Tibial nerve (tissue), 4 donors: ENCODE measurements at places on chromosomes 5 and 9. TPM values are rescaled to one million over a fixed set of nuclear protein-coding genes. Genes with fewer than 3 reads are reported as not detected.

DNA sequence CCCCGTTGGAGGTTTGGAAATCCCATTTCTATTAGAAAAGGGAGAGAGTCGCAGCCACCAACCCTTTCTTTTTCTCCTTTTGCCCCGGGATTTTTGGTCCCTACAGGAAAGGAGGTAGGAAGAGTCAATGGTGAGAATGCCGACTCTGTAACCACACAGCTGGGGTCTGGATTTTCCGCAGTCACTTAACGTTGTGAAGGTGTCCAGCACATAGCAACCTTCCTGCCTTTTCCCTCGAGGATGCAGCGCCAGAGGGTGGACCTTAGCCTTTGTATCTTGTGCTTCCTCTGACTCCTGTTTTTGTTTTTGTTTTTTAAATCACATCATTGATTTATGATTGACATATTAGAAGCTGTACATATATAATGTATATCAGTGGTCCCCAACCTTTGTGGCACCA is 41.4 kb downstream of the TLR4 start:
- H3K27ac ChIP-seq = no peak overlapping the region
- peaks cover 4% of the 10 kb centered on the region for H3K4me1 ChIP-seq
- no peak for DNase-seq
- H3K36me3 ChIP-seq = no peaks in the 10 kb centered on the region
- no peaks in the 10 kb centered on the region for H3K27me3 ChIP-seq

DNA sequence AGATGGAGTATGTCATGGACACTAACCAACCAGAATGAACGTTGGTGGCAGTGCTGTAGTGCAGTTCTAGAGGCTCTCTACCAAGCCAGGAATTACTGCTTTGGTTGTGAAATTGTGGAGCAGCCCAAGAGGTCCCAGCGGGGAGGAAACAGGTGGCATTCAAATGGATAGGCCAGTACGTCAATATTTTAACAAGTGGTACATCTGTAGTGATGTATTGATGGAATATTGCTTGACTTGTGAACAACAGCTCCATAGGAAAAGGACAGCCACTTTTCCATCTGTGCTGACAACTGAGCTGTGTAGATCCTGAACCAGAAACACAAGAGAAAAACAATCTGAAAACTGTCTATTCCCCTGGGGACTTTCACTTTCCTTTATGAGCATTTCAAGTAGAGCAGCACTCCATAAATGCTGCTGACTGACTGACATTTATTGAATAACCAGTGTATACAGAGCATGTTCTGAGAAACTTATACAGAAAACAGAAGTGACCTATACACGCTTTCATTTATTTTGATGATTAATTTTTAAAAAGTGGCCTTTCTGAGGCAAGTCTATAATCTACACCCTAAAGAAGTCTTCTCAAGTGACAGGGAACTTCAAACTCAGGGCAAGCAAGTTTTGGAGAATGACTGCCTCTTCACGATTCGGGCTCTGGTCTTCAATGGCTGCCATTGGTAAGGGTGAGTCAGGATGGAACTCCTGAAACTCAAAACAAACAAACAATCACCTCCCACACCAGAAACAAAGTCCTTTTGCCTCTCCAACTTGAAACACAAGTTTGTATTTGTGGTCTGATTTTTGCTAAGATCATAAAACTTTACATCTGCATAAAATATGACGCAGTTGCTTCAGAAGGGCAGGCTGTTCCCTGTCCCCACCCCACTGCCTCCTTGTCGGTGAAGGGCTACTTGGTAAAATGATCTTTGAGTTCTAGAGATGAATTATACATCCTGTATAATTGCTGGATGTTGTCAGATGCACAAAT is 362.4 kb downstream of the NDUFS4 start:
- H3K27me3 ChIP-seq = no peaks in the 10 kb centered on the region
- no peak for DNase-seq
- H3K36me3 ChIP-seq = no peaks in the 10 kb centered on the region
- no peaks in the 10 kb centered on the region for H3K4me1 ChIP-seq
- no peak overlapping the region for H3K27ac ChIP-seq

GRCh38 chr5:142872795-142873194 is 102.6 kb downstream of the ARHGAP26 start:
- H3K27ac ChIP-seq = no peak overlapping the region
- H3K27me3 ChIP-seq = no peaks in the 10 kb centered on the region
- peaks cover 50% of the 10 kb centered on the region for H3K4me1 ChIP-seq
- DNase-seq = no peak
- H3K36me3 ChIP-seq = no peaks in the 10 kb centered on the region
- H3K4me3 ChIP-seq = no peak overlapping the region

DNA sequence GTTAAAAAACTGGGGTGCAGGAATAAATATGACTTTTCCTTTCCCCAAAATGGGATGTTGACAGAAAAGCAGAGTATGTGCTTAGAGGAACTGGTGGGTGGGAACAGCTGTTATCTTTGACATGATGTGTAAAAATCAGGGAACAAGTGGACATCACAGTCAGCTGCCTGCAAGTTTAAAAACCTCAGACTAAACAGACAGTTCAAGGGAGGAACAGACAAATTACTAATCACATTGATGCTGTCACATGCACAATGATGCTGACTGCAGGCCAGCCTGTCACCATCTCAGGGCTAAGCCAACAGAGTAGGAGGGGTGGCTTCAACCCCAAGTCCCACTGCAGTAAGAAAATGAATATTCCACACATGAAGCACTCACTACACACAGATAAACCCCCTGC is 38.2 kb upstream of the UBAP2 start:
- H3K4me3 ChIP-seq = no peak overlapping the region
- peaks cover 29% of the 10 kb centered on the region for H3K4me1 ChIP-seq
- no peak for DNase-seq
- peak overlapping the region; percentile 77 for H3K27ac ChIP-seq
- H3K27me3 ChIP-seq = no peaks in the 10 kb centered on the region

- H3K27me3 ChIP-seq = no peaks in the 10 kb centered on the region
- no peak overlapping the region for H3K27ac ChIP-seq
- no peak overlapping the region for H3K4me3 ChIP-seq
Observed at GRCh38 chr5:133831491-133832224, 136.8 kb downstream of the C5orf15 start.

DNA sequence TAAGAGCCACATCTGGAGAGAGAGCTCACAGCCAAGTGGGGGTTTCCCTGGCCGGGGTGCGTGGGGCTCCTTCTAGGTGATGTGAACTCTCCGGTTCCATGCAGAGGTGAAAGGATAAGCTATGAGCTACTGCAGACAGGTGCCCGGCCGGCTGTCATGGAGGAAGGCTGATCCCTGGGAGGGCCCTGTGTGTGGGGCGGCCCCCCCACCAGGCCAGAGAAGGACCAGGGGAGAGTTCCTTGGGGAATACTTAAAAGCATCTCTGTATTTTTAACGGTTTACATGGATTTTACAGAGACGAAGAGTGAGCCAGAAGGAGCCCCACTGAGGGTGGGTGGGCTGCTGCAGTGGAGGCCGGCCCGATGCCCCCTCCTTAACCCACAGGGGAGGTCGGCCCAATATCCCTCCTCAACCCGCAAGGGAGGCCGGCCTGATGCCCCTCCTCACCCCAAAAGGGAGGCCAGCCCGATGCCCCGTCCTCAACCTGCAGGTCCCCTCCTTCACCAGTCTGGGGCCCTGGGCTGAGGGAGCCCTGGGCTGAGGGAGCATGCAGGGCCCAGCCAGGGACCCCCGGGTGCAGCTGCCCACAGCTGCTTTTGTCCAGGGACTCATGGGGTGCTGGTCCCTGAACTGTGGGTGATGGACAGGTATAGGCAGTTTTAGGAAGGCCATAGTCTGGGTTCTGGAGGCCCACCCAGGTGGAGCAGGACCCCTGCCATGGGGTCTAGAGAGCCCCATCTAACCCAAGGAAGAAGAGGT is 31.9 kb downstream of the MRPL36 start:
- no peaks in the 10 kb centered on the region for H3K4me1 ChIP-seq
- no peak overlapping the region for H3K4me3 ChIP-seq
- no peak overlapping the region for H3K27ac ChIP-seq
- H3K36me3 ChIP-seq = no peaks in the 10 kb centered on the region
- no peaks in the 10 kb centered on the region for H3K27me3 ChIP-seq

DNA sequence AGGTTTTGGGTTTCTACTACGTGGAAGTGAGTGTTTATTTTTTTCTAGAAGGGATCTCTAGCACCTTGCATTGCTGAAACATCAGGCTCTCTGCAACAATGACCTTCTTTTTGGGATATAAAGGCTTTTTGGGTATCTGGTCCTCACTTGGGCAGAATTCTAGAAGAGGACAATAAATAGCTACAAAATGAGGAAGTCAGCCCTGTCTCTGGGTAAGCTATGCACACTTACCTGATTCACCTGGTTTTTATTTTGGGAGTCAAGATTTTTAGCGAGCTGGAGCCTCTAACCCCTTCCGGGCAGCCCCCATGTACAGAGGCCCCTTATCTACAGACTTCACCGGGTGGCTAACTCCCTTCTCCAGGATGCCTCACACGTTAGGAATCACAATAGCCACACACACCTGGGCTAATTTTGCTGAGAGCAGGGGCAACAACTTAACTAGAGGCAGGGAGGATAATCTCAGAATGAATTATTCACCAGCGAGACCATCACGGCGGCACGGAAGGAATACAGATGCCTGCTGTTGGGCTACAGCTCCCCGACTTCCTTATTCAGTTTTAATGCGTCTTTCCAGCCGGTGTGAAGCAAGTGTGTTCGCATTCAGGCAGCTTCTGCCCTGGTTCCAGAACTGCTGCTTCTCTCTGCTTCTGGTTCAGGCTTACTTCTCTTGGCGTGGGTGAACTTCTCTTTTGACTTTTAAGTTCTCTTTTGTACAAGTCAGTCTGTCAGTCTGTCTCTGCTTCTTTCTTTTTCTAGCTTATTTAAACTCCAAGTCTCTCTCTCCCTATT is 341.0 kb upstream of the PANK3 start:
- H3K36me3 ChIP-seq = no peaks in the 10 kb centered on the region
- H3K4me1 ChIP-seq = no peaks in the 10 kb centered on the region
- no peak overlapping the region for H3K4me3 ChIP-seq
- H3K27ac ChIP-seq = no peak overlapping the region

GRCh38 chr9:129141066-129142041 is 30.1 kb downstream of the PTPA start:
- peaks cover 94% of the 10 kb centered on the region for H3K4me1 ChIP-seq
- no peaks in the 10 kb centered on the region for H3K27me3 ChIP-seq
- H3K4me3 ChIP-seq = peak overlapping the region; percentile 21
- peak; percentile 79 for DNase-seq
- peak overlapping the region; percentile 100 for H3K27ac ChIP-seq

- no peak for DNase-seq
- no peaks in the 10 kb centered on the region for H3K36me3 ChIP-seq
- no peak overlapping the region for H3K27ac ChIP-seq
- no peaks in the 10 kb centered on the region for H3K27me3 ChIP-seq
Observed at GRCh38 chr5:6158974-6159831, 219.1 kb downstream of the MED10 start.

- DNase-seq = no peak
- no peak overlapping the region for H3K4me3 ChIP-seq
- no peaks in the 10 kb centered on the region for H3K36me3 ChIP-seq
- no peaks in the 10 kb centered on the region for H3K4me1 ChIP-seq
- H3K27me3 ChIP-seq = no peaks in the 10 kb centered on the region
- no peak overlapping the region for H3K27ac ChIP-seq
Observed at GRCh38 chr5:126676195-126676624, 75.5 kb downstream of the PHAX start.

DNA sequence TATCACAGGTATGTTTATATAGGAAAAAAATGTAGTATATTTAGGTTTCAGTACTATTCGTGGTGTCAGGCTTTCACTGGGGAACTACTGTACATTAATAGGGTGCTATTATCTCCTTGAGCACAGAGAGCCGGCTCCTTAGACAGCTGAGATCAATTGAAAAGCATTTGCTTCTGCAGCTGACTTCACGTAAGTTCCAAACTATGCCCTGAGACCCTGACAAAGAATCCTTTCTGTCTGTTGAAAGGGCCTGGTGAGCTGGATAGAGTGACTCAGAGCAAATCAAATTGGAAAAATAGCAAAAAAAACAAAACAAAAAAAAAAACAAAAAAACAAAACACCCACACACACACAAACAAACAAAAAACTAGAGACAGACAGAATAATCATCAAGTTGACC is 652.0 kb downstream of the MTRR start:
- no peaks in the 10 kb centered on the region for H3K27me3 ChIP-seq
- no peaks in the 10 kb centered on the region for H3K4me1 ChIP-seq
- no peaks in the 10 kb centered on the region for H3K36me3 ChIP-seq
- H3K4me3 ChIP-seq = no peak overlapping the region
- DNase-seq = no peak

GRCh38 chr5:155471027-155471426 is 457.5 kb downstream of the KIF4B start:
- no peaks in the 10 kb centered on the region for H3K4me1 ChIP-seq
- H3K27me3 ChIP-seq = no peaks in the 10 kb centered on the region
- H3K36me3 ChIP-seq = no peaks in the 10 kb centered on the region
- no peak overlapping the region for H3K4me3 ChIP-seq
- no peak for DNase-seq

DNA sequence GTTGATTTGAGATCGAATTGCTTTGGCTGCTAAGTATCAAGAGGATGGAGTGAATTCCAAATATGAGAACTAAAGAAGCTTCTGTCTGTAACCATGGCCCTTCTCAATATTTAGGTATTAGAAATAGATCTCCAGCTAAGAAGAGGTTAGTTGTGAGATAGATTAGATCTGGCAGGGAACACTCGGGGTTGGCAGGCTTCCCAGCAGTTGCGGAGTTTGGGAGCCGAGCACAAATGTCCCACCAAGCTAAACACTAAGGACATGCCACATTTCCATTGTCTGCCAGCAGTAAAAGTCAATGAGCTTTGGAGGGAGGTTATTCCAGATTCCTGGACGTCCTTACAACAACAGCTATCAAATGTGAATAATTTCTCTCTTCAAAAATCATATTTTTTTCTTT is 85.8 kb downstream of the TAF11L14 start:
- no peaks in the 10 kb centered on the region for H3K27me3 ChIP-seq
- H3K4me1 ChIP-seq = no peaks in the 10 kb centered on the region
- H3K36me3 ChIP-seq = no peaks in the 10 kb centered on the region
- H3K27ac ChIP-seq = no peak overlapping the region

GRCh38 chr5:14809369-14810155 is 62.0 kb downstream of the ANKH start:
- H3K27me3 ChIP-seq = no peaks in the 10 kb centered on the region
- no peak overlapping the region for H3K4me3 ChIP-seq
- H3K36me3 ChIP-seq = no peaks in the 10 kb centered on the region
- H3K4me1 ChIP-seq = peaks cover 26% of the 10 kb centered on the region

DNA sequence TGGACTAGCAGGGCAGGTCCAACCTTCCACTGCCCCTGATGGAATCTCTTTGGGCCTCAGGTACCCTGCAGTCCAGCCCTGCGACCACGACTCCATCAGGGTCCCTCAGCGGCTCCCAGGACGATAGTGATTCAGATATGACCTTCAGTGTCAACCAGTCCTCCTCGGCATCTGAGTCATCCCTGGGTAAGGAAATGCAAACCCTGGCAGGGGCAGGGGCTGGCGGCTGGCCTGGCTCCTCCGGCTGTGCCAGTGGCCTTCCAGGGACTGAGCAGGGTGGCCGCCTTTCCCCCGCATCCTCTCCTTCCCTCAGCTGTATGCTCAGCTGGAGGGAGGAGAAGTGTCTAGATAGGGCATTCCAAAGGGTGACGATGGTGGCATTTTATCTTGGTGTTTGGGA is 45.0 kb downstream of the NEURL1B start:
- DNase-seq = no peak
- H3K27ac ChIP-seq = no peak overlapping the region
- no peaks in the 10 kb centered on the region for H3K27me3 ChIP-seq
- no peak overlapping the region for H3K4me3 ChIP-seq
- peaks cover 42% of the 10 kb centered on the region for H3K36me3 ChIP-seq
- peaks cover 18% of the 10 kb centered on the region for H3K4me1 ChIP-seq

Gene PCDHB6
- 2.9 TPM for total RNA-seq

Gene SPINK4
- total RNA-seq = not detected

Gene PDCD1LG2
- 0.44 TPM for total RNA-seq

Gene PIP5KL1
- total RNA-seq = 0.59 TPM

Gene C5orf24
- total RNA-seq = 40.2 TPM

Gene APBA1
- 8.4 TPM for total RNA-seq

Gene PCDHGA12
- 7.9 TPM for total RNA-seq

Gene CERCAM
- total RNA-seq = 32.3 TPM

Gene ANKRD18B
- not detected for total RNA-seq

Gene ARL14EPL
- total RNA-seq = not detected
